ENCODE measurements at places on chromosomes 13 and 19.

- no peak for DNase-seq
These were observed 1528.0 kb downstream of the SLITRK5 start for GRCh38 chr13:89199138-89199537.

GRCh38 chr19:5217171-5217570, 123.4 kb downstream of the PTPRS start:
- no peak for DNase-seq

GRCh38 chr13:60990032-60990733, 425.5 kb downstream of the PCDH20 start:
- no peak for DNase-seq

- no peak for DNase-seq
These were observed 111.7 kb upstream of the IRS2 start for GRCh38 chr13:109897988-109898624.

DNA sequence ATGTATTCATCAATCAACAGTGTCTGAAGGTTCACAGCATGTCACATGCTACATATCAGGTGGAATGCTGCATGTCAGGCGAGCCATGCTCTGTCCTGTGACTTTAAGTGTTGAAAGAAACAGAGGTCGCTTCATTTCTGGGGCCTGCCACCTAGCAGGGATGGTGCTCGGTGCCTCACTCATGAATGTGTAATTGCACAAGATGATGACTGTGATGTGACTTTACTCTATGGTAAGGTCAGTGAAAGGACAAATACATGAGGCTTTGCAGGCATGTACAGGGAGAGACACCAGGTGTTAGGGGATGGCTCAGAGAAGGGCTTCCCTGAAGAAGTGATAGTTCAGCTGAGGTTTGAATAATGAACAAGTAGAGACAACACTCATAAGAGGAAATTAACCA, 66.7 kb downstream of the FRY start:
- no peak for DNase-seq

DNA sequence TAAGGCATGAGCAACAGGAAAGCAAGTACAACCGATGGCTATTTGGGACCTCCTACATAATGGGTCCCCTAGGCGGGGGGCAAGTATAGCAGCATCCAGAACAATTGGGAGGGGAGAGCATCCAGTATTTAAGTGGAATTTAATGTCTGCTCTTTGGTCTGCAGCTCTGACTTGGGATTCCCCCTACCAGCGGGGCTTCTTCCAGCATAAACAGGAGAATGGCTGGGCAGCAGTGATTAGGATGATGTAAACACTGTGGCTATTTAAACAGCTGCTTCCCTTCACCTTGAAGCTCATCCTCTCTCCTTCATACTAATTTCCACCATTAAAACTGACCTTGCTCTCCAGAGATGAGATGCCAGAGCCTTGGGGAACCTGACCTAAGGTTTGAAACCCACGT, 73.9 kb upstream of the OXGR1 start:
- peak; percentile 28 for DNase-seq

- no peak for DNase-seq
These were observed 5.7 kb upstream of the FOXO1 start for GRCh38 chr13:40671956-40672764.

GRCh38 chr13:50448535-50448998, 394.9 kb downstream of the DLEU7 start:
- no peak for DNase-seq

GRCh38 chr19:18436671-18437490, 1.1 kb downstream of the ISYNA1 start:
- DNase-seq, result peak; percentile 86

GRCh38 chr13:97856304-97856675, 97.2 kb upstream of the IPO5 start:
- DNase-seq, result no peak

- no peak for DNase-seq
These were observed 10.2 kb downstream of the COLGALT1 start for GRCh38 chr19:17565611-17566010.

DNA sequence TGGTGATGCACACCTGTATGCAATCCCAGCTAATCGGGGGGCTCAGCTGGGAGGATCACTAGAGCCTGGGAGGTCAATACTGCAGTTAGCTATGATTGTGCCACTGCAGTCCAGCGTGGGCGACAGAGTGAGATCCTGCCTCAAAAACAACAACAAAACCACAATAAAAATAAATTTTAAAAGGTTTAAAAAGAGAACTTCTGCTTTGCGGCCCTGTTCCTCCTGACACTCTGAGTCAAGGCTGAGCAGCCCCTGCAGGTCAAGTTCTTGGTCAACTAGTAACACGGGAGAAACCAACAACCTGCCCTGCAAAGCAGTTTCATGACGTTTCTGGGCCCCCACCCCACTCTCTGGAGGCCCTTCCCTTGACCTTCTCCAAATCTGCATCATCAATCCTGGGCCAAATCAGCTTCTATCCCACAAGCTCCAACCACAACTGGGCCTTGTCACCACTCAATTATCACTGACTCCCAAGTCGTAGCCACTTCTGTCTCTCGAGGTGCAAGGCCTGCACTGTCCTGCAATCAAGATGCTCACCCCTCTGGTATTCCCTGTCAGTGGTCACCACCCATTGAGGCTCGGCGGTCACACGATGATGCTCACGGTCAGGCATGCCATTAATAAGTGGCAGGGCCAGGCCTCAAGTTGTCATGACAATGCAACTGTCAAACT, 7.5 kb downstream of the ELAVL1 start:
- DNase-seq, result no peak

DNA sequence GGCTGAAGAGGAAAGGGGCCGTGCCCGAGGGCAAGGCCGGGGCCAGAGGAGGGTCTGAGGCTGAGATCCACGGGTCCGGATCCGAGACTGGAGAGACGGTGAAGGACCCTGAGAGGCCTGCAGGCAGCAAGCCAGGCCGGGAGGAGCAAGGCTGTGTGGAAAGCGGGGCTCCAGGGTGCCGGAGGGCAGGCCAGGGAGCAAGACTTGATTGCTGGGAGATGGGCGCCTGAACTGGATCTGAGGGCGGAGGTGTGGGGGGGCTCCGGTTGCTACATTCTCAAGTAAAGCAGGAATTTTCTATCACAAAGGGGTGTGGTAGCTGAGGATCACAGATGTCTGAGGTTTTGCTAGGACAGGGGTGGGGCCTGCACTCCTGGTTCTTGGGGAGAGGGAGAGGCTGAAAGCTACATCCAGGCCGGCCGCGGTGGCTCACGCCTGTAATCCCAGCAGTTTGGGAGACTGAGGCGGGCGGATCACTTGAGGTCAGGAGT, 3.8 kb downstream of the MAMSTR start:
- DNase-seq, result peak; percentile 62

DNA sequence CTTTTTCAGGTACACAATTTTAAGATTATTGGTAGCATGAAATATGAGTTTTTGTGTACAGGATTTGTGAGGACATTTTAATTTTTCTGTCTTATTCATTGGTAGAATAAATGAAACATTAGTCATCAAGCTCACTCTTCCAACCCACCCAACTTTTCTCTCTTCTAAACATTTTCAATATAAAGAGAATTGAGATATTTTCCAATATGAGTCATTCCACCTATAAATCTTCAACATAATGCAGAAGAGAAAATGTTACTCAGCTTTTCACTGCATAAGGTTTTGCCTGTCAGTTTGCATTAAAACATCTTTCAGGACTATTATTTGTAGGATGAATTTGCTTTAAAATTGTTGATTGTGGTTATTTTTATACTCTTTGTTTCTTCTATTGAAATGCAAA, 330.7 kb downstream of the PCDH20 start:
- DNase-seq, result no peak

DNA sequence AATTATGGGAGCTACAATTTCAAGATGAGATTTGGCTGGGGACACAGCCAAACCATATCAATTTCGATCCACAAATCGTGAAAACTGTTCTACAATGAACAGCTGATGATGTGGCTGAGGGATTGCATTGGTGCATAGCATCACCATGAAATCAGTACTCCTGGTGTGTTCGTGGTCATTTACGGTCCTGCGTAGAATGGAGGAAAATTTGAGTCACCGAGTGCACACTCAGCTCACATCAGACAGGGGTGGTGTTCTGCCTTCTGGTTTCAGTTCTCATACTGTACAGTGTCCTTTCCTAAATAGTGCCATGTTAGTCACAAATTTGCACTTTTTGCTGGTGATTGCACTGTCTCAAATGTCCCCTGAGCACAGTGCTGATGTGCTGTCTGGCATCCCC, 39.2 kb downstream of the MYH14 start:
- no peak for DNase-seq

DNA sequence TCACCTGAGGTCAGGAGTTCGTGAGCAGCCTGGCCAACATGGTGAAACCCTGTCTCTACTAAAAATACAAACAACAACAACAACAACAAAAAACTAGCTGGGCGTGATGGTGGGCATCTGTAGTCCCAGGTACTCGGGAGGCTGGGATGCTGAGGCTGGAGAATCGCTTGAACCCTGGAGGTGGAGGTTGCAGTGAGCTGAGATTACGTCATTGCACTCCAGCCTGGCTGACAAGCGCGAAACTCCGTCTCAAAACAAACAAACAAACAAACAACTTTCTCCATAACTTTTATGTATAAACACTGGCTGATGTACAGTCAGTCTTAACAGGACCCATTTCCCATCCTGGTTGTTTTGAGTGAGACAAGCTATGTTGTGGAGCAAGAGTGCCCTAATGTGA, 5.8 kb upstream of the CYP4F8 start:
- DNase-seq, result no peak

GRCh38 chr19:12884926-12885748, 1.9 kb downstream of the KLF1 start:
- DNase-seq, result no peak

GRCh38 chr19:13429563-13429962, 76.7 kb downstream of the CACNA1A start:
- no peak for DNase-seq

- DNase-seq, result peak; percentile 39
These were observed 2.8 kb upstream of the A1BG start for GRCh38 chr19:58355908-58356765.

GRCh38 chr19:11168568-11168967, 13.0 kb upstream of the SPC24 start:
- DNase-seq, result no peak

GRCh38 chr13:102707467-102707866, 12.6 kb upstream of the METTL21C start:
- no peak for DNase-seq

DNA sequence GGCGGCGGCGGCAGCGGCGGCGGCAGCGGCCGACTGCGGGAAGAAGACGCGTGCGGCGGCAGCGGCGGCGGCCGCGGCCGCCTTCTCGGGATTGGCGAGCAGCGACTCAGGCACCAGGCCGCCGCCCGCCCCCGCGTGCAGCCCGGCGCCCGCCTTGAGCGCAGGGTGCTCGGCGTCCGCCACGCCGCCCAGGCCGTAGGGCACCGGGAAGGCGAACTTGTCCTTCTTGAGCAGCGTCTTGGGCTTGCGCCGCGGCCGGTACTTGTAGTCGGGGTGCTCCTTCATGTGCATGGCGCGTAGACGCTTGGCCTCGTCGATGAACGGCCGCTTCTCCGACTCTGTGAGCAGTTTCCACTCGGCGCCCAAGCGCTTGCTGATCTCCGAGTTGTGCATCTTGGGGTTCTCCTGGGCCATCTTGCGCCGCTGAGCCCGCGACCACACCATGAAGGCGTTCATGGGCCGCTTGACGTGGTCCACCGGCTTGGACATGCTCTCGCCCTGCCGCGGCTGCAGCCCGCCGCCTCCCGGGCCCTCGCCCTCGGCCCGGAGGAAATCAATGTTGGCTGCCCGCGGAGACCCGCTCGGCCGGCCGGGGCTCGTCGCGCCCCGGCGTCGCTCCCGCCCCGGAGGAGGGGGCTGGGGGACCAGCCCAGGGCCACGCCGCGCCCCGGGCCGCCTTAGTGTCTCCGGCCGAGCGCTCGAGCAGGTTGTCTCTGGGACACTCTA, 621 bp downstream of the SOX21 start:
- DNase-seq, result peak; percentile 40

DNA sequence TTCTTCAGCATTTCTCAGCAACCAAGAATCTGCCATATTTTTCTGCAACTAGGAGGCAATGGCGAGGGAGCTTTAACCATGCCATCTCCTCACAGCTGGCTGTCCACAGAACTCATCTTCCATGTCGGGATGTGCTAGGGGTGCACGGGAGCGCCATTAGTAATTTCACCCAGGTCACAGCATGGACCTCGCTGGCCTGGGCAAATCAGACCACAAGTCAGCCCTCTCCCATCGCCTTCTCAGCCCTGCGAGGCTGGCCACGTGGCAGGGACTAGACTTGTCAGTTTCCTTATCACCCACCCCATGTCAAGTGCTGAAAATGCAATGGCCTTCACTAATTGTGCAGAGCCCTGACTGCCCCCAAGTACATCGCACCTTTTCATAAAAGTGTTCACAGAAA, 15.7 kb downstream of the COL4A1 start:
- DNase-seq, result no peak

DNA sequence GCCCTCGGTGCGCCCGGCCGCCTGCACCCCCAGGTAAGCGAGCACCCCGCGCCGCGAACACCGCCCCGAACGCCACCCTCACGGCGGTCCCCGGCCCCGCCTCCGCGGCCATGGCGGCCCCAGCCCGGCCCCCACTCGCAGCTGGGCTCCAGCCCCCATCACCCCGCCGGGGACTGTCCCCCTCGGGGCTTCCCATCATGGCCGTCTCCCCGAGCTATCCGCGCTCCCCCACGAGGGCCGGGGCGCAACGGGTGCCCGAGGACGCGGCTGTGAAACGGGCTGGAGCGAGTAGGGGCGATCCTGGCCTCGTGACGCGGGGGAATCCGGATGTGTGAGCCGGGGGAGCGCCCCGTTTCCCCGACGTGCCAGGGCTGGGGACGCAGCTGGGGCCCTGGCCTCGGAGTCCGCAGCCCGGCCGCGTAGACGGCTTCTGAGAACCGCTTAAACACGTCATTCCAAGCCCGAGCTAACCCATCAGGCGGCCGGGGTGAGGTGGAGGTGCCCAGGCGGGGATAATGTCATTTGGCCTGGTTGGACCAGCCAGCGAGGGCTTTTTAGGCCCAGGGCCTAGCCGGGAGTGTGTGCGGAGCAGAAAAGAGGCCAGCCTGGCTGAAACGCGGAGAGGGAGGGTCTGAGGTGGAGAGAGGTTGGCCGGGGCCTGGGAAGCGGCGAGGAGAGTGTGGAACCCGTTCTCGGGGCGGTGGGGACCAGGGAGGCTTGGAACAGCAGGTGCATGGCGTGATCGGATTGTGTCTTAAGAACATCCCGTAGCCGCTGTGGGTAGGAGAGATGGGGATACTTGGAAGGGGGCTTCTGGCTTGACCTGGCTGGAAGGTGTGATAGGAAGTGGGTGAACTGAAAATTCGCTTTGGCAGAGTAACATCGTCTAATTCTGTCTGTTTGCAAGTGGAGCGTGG, 550 bp downstream of the CERS4 start:
- DNase-seq, result peak; percentile 64

GRCh38 chr13:94480672-94481145, 1.2 kb upstream of the DCT start:
- DNase-seq, result peak; percentile 46
